ENCODE measurements at places on chromosomes 4 and X.

GRCh38 chr4:147334478-147334877 lies 146.4 kb upstream of the EDNRA start:
- DNase-seq, result no peak

- no peak for DNase-seq
Observed at GRCh38 chr4:147368948-147369347, 111.9 kb upstream of the EDNRA start.

- DNase-seq, result no peak
Observed at GRCh38 chrX:132146456-132146855, 18.6 kb upstream of the FRMD7 start.

- DNase-seq, result no peak
Observed at GRCh38 chr4:25120146-25120940, 39.9 kb downstream of the SEPSECS start.

- DNase-seq, result no peak
Observed at GRCh38 chrX:8189096-8189830, 18.2 kb upstream of the VCX2 start.

- no peak for DNase-seq
Observed at GRCh38 chrX:121949041-121949760, 901.8 kb downstream of the GLUD2 start.

DNA sequence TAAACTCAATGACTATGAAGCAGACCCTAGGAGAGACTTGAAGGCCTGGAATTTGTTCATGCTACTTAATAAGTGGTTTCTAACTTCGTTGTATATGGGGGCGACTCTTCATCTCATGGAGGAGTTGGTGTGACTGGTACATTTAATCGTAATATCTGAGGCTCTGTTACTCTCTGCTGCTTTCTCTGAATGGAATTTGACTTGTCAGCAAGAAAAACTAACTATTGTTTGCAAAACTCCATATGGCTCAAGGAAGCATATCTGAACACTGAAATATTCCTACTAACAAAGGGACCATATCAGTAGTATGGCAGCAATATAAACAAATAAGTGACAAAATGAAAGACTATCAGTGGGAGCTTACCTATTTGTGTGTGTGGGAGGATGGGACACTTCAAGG lies 132.0 kb upstream of the RPS6KA6 start:
- DNase-seq, result no peak

DNA sequence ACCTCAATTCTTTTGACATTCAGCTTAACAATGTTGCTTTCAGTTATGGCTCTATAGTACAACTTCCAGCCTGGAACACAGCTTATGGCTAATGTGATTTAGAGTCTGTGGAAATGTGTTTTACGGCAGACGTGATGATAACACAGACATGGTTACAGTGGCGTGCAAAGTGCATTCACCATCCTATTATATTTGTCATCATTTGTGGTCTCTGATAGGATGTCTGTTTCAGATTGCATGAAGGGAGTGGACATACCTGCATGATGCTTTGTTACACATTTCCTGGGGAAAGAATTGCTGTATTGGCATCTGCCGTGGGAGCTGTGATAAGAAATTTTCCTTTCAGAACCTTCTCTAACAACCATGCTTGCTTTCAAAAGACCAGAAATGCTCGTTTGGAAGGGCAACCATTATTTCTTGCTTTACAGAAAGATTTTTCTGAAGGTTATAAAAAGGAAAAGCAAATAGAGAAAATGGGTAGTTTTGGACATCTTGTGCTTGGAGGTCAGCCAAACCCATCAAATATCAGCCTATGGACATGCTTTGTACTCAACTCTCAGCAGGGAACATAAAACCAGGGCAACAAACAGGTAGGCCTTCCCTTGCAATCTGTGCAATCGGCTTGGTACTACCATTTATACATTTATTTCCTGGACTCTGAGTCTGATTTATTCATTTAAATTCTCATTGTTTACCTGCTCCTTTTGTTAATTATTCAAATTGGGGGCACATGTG lies 273.9 kb downstream of the TLL1 start:
- DNase-seq, result no peak

DNA sequence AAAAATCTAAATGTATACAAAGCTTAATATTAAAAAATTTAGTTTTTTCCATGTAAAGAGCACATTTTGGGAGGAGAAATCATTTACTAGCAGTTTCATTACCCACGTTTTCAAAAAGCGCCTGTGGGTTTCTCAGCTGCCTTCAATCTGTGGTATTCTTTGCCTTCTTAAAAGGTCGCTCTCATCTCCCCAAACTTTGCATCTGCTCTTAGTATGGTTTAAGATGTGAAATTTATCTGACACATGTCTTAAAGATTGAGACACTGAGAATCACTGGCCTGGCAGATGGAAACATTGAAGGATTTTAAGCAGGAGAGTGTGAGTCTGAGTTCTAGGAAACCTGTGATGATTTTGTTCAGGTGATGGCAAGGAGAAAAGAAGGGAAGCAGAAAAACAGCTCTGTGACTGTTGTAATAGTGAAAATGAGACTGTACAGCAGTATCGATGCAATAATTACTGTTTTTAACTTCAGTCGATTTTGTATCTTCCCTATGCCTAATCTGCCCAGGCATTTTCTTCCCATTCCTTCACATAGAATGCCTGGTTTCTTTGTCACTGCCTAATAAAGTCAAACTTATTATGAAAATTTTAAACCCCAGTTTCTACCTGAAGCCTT lies 75.9 kb downstream of the PAQR3 start:
- DNase-seq, result no peak

- no peak for DNase-seq
Observed at GRCh38 chrX:2370456-2370855, 130.3 kb downstream of the DHRSX start.

DNA sequence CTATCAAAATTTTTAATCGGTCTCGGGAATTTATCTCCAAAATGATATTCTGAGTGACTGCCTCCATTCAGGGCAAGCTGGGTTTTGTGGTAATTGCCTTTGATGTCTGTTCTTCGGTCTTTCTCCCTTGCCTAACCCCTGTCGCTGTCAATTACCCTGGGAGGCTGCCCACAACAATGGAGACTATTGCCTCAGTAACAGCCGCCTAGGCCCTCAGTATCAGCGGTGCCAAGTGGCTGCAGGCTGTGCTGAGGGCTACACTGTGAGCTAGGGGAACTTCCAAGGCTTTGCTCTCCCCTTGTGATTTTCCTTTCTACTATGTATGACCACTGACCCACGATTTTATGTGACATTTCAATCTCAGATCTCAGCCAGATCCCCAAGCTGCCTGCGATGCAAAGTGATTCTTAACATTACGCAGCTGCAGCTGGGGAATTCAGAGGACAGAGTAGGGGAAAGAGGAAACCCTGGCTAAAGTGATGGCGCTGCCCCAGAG lies 36.3 kb upstream of the REST start:
- DNase-seq, result peak; percentile 25

- no peak for DNase-seq
Observed at GRCh38 chr4:167885071-167885470, 207.3 kb upstream of the ANXA10 start.

DNA sequence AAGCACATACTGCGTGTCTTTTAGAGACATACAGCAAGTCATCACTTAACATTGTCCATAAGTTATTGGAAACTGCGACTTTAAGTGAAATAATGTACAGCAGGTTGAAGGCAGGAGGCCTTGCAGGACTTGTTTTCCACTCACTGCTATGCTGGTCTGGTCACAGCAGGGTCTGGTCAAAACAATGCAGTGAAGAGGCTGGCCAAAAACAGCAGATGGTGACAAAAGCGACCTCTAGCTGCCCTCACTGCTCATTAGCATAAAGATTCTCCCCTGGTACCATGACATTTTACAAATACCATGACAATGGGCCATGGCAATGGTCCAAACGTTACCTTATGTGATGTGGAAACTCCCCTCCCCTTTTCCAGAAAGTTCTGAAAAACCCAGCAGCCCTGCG lies 1283.6 kb downstream of the FSTL5 start:
- DNase-seq, result no peak

GRCh38 chr4:185931986-185932385 lies 120.0 kb upstream of the SORBS2 start:
- no peak for DNase-seq

GRCh38 chr4:97953171-97953941 lies 189.9 kb downstream of the STPG2 start:
- DNase-seq, result no peak

DNA sequence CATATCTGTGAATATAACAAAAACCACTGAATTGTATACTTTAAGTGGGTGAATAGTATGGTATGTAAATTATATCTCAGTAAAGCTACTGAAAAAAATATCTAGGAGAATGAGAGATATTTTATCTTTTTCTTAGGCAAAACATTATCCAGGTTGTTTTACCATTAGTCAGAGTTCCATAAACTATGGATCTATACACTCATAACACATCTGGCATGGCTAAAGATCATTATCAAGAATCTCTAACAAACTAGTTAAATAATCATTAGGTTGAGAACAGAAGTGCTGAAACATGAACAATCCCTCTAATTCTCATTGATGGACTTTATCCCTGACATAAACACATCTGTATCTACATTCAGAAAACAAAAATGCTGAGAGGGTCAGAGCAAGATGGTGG lies 15.6 kb downstream of the MED14 start:
- DNase-seq, result no peak

DNA sequence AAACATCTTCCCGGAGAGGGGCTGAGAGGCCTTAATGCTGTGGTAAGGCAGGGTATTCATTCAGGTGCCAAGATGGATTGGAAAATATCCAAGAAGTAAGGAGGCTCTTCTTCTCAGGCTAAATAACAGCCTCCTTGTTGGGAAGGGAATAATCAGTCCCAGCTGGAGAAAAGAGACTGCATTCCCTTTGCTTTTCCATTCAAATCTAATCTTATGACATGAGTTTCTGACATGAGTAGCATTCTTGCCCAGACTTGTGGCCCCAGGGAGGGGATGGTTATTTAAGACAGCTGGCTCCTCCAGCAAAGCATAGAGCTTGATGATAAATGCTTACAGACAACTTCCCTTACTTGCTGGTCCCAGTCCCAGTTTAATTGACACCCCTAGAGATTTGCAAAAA lies 98.3 kb downstream of the DCLK2 start:
- DNase-seq, result no peak

GRCh38 chr4:149993030-149993429 lies 85.2 kb upstream of the DCLK2 start:
- DNase-seq, result no peak
